ENCODE measurements at places on chromosomes 3 and 15.

DNA sequence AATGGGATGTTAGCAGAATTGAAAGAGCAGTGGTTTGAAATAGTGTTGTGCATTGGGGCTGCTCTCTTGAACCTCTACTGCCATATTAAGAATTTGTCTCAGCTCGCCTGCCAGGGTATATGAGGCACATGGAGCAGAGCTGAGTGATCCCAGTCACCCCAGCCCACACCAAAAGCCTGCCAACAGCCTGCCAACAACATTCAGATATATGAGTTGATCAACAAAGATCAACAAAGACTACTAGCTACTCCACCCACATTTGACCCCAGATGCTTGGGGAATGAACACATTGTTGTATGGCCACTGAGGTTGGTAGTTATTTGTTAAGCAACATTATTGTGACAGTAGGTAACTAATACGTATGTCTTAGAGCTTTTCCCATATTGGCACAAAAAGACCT is 570.9 kb upstream of the IL12A start:
- no peak for DNase-seq

DNA sequence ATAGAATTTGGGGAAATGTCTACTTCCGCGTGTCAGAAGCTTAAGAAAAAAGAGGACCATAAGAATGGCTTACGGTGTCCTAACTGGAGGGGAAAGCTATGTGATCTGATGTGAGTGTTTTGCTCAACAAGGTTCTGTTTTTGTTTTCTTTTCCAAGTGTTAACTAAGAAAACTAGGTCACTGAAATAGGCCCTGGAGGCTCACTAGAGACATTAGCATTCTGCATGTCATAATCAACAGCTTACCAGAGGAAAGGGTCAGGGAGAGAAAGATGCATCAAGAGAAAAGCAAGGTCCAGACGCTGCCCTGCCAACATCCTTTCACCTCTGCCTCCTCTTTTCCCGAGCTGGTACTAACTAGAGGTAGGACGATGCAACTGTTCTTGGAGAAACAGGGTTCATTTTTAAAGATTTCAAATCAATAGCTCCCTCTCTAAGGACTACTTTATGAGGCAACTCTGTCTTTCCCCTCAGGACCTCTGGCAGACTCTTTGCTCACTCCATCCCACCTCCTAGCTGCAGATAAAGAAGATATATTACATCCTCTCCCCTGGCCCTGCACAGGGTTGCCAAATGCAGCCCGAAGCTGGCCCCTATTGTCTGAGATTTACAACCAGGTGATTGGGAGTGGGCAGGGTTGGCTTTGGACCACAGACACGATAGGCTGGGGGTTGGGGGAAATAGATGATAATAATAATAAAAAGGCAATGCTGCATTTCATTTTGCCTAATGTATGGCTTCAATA is 209.9 kb upstream of the SLC2A2 start:
- no peak for DNase-seq

DNA sequence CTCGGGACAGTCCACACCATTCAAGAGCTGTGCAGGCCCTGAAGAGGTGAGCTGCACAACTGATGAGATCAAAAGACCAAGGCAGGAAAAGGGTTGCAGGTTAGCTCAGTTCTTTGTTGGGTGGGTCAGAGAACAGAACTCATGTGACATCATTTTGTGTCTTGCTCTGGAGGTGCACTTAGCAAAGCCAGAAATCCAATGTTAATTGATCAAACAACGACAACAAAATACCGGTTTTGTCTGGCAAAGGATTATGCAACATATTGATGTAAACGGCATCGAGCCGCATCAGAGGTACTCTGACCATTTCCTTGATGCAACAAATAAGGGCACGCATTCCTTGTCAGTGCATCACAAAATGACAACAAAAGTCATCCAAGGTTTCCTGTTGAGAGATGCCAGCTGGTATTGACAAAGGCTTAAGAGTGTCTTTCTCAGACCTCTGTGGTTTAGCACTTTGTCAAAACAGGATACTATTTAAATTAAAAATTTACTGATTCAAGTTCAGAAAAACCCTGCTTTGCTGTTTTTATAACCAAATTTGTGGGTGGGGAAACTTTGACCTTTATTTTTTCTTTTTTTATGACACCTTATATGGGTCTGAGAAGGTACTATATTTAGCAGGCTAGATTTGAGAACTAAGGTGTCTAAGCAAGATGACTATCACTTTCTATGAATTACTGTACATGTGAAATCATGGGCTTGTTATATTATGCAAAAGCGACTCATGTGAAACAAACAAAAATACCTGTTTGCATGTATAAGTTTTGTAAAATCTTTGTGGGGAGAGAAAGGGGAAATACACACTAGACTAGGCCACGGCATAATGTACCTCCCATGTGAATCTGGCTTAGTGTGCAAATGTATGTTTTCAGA is 496.1 kb downstream of the FOXP1 start:
- no peak for DNase-seq

- no peak for DNase-seq
Observed at GRCh38 chr15:75861750-75862402, 18.6 kb downstream of the UBE2Q2 start.

- no peak for DNase-seq
Observed at GRCh38 chr3:133106169-133106568, 68.0 kb downstream of the TMEM108 start.

DNA sequence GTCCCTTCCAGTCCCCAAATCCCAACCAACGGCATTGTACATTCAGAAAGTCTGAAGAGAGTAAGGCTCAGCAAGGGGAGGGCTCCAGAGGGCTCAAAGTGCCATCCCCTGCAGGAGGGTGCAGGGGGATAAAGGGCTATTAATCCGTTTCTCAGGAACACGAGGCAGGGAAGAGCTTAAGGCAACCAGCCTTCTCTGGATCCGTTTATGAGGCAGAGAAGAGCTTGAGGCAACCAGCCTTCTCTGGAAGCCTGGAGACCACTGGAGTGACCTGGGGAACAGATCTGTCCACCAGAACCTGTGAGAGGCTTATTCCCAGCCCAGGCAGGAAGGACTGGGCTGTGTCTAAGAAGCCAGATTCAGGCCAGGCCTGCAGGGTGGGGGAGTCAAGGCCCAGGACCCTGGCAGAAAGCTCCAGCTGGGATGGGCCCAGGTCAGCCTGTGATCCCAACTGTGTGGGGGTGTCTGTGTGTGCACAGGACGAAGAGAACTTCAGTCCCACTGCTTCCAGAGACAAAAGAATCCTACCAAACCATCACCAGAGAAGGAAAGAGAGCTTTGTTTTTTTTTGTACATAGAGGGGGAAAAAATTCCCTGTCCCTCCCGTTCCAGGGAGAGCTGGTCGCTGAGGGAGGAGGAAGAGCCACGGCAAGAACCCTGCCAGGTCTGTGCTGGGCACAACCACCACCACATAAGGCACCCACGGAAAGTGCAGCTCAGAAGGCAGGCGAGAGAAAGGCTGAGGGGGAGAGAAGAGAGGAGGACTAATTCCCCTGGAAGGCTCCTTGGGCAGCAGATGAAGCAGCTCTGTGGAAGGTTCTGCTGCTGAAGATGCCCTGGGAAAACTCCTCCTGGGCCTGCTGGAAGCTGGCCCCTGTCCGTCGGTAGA is 1.6 kb upstream of the ULK3 start:
- no peak for DNase-seq

DNA sequence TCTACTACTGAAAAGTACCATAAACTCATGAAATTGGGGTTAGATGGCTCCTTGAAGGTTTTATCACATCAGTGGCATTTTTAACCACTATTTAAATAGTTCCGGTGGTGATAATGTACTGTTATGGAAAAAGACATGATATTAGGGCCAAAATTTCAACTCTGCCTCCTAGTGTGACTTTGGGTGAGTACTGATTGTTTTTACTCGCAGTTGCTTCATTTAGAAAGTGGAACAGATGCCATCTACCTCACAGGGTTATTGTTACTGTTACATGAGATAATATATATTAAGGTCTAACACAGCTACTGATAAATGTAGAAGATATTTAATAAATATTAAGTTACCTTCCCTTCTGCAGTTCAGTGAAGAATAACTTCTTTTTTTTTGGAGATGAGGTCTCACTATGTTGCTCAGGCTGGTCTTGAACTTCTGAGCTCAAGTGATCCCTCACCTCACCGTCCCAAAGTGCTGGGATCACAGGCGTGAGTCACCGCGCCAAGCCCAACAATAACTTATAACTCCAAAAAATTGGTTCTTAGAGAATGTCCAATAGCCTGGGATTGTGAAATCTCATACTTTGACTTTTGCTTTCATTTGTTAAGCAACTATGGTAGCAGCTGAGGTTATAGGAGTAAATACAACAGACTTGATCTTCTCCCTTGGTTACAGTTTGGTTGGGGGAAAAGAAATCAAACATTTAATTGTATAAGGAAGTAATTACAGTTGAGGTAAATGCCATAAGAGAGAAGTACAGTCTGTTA is 48.3 kb downstream of the MEF2A start:
- no peak for DNase-seq

- DNase-seq = no peak
Observed at GRCh38 chr15:39195961-39196486, 384.9 kb upstream of the THBS1 start.

GRCh38 chr15:99686290-99686689 is 46.9 kb downstream of the LYSMD4 start:
- DNase-seq = no peak

- no peak for DNase-seq
Observed at GRCh38 chr3:37858742-37859141, 2.9 kb upstream of the CTDSPL start.

DNA sequence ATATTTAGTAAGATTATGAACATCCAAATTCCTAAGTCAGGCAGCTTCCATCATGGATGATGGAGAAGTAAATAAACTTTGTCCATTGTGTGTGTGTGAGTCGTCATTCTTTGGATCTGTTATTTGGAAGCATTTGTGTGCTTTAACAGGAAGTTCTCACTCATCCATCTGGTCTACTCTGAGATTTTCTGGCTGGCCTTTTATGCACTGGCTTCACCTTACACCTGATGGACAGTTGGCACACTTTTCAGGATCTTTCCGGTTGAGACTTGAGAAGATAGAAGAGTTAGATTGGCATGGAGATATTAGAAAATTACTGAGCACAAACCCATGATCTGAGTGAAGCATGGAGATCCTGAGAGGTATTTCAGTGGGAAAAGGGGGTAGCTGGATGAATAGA is 12.6 kb downstream of the SYNPR start:
- DNase-seq = no peak

- DNase-seq = no peak
Observed at GRCh38 chr15:27097506-27097905, 126.5 kb downstream of the GABRG3 start.

- no peak for DNase-seq
Observed at GRCh38 chr3:112627419-112627818, 13.5 kb downstream of the CCDC80 start.

GRCh38 chr15:66739287-66739686 is 37.3 kb downstream of the SMAD6 start:
- DNase-seq = no peak

DNA sequence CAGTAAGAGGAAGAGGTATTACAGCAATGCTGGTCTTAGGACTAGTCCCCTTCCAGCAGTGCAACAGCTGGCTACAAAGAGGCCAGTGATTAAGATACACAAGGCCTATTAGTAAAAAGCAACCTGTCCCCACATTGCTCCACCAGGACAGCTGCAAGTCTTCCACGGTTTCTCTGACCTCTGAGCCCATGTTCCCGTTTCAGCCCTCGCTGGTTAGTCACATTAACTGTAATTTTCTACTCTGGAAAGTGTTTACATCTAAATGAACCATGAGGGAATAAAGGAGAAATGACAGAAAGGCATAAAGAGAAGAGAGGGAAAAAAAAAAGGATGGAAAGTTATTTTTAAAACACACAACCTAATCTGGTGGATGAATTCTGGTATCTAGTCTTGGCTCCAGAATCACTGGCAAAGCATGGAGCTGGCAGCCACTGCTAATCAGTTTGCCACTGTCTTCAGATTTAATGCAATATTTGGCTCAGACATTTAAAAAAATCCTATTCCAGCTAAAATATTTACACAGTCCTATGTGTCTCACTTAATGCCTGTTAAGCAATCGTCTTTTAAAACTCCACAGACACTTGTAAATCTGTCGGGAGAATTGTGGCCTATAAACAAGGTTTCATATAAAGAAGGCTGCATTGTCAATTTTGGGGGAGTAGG is 154.9 kb downstream of the GREM1 start:
- DNase-seq = no peak

- DNase-seq = no peak
Observed at GRCh38 chr3:4448187-4448586, 18.9 kb downstream of the SUMF1 start.

- DNase-seq = no peak
Observed at GRCh38 chr3:185737020-185737419, 87.8 kb downstream of the IGF2BP2 start.

DNA sequence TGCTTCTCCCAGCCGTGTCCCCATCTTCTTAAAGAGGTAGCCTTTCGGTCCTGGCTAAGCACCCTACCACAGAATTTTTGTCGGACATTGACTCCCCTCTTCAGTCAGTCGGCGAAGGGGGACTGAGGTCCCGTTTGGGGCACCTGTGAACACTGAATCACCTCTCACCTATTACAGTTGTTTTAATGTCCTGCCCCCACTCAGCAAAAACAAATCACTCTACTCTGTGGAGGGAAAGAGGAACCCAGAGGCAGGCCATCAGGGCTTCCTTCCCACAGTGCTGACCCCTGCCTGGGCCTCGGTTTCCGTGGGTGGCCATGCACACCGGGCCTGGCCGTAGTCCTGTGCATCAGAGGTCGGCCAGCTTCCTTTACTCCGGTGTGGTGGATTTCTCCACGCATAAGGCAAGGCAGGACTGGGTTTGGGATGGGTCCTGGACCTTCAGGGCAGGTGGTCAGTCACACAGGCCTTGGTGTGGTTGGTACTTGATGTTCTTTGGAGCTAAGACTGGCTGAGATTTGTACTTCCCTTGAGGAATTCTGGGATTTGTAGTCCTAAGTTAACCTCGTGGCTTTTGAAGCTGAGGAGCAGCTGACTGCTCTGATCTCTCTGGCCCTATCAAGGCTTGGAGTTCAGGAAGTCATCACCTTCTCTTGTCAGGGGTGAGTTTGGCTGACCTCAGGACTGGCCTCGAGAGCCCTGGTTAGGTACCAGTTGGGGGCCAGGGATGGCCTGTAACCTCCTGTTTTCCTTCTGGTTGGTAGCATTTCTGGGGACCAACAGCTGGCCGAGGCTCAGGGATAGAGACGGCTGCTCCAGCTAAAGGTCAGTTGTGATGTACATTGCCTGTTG is 627 bp upstream of the FAM131A start:
- DNase-seq = no peak

DNA sequence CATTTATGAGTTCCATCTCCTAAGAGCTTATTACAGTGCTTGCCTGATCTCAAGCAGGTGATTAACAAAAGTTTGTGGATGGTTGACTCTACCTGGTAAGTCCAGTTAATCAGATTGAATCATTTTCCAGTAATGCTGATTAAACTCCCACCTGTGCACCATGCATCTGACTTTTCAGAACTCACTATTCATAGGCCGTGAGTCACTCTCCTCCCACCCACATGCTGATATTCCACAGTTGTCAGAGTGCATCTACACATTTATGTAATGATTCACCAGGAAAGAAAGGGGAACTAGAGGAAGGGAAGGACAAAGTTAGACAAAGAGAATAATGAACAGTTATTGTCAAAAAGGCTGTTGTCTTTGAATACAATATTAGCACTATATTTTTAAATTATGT is 106.2 kb upstream of the UBE3A start:
- DNase-seq = no peak
